ENCODE measurements at places on chromosomes 3 and 15.

- no peaks in the 10 kb centered on the region for H3K36me3 ChIP-seq
- H3K27ac ChIP-seq: no peak overlapping the region
- no peaks in the 10 kb centered on the region for H3K4me1 ChIP-seq
- no peak for DNase-seq
- H3K4me3 ChIP-seq: no peak overlapping the region
- H3K27me3 ChIP-seq: no peaks in the 10 kb centered on the region
Measured at GRCh38 chr3:185998136-185998535, 60.3 kb upstream of the TRA2B start.

- H3K4me1 ChIP-seq: no peaks in the 10 kb centered on the region
- no peak overlapping the region for H3K27ac ChIP-seq
- H3K27me3 ChIP-seq: no peaks in the 10 kb centered on the region
Measured at GRCh38 chr3:52423173-52423572, 21.7 kb downstream of the SEMA3G start.

DNA sequence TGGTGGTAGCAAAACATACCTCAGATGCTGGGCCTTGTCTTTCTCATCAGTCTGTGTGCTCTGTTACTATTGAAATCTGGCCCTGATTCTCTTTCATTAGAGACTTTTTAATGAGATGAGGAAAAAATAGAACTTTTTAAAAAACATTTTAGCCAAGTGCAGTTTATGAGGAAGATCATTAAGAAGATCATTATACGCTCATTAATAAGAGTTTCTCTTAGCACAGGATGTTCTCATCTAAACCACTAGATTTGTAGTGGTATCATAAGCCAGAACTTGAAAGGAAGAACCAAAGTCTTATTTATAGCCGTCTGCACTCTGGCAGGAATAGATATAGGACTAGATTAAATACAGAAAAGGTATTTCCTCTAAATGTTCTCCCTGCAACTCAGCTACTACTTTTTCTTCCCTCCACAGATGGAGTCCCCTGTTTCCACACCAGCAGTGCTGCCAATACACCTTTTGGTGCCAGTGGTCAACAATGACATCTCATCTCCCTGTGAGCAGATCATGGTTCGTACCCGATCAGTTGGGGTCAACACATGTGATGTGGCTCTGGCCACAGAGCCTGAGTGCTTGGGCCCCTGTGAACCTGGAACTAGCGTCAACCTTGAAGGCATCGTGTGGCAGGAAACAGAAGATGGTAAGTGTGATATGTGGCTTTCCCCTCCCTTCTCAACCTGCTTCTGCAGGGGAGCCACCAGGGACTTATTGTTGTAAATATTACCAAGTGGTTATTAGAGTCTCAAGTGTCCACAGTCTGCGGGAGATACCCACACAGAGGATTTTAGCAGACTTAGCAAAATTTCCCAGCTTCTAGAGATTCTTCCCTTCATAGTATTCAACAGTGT is 152.8 kb downstream of the RBPMS2 start:
- H3K36me3 ChIP-seq: peaks cover 7% of the 10 kb centered on the region
- peaks cover 10% of the 10 kb centered on the region for H3K4me1 ChIP-seq
- H3K27ac ChIP-seq: no peak overlapping the region
- H3K27me3 ChIP-seq: no peaks in the 10 kb centered on the region

GRCh38 chr3:134312072-134312872 is 61.6 kb upstream of the RYK start:
- DNase-seq: no peak
- no peak overlapping the region for H3K27ac ChIP-seq
- no peaks in the 10 kb centered on the region for H3K27me3 ChIP-seq
- no peak overlapping the region for H3K4me3 ChIP-seq
- H3K36me3 ChIP-seq: no peaks in the 10 kb centered on the region
- H3K4me1 ChIP-seq: peaks cover 10% of the 10 kb centered on the region

DNA sequence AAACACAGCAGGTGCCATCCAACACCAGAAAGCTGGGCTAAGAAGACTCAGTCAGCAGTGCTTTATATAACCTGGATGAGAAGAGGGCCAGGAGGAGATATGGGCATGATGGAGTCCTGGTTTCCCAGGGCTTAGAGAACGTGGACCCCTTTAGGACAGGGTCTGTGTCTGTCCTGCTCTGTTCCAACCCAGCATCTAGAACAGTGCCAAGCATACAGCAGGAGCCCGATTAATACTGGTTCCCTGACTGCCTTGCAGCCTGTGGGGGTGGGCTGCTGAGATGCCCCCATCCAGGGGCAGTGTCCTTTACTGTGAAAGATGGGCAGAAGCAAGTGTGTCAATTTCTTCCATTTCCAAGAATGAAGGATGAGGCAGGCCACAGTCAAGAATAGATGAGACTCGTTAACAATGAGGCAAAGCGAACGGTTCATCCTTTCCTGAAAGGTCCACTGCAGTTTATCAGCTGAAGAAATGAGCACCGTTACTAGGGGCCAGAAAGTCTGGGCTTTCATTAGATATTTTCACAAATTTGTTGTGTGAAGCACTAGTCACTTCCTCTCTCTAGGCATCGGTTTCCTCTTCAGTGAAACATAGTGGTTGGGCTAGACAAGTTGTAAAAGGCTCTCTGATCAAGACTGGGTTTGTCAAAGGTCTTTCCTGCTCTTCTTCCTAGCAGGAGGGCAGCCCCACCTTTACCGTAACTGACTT is 72.0 kb upstream of the HERC1 start:
- H3K27me3 ChIP-seq: no peaks in the 10 kb centered on the region
- H3K27ac ChIP-seq: no peak overlapping the region
- H3K4me1 ChIP-seq: peaks cover 33% of the 10 kb centered on the region

GRCh38 chr3:23976555-23976954 is 31.5 kb downstream of the NR1D2 start:
- no peaks in the 10 kb centered on the region for H3K36me3 ChIP-seq
- H3K4me1 ChIP-seq: no peaks in the 10 kb centered on the region
- no peaks in the 10 kb centered on the region for H3K27me3 ChIP-seq
- H3K27ac ChIP-seq: no peak overlapping the region
- H3K4me3 ChIP-seq: no peak overlapping the region
- DNase-seq: no peak

GRCh38 chr3:119628816-119629445 is 31.2 kb downstream of the PLA1A start:
- no peak overlapping the region for H3K4me3 ChIP-seq
- no peak for DNase-seq
- no peaks in the 10 kb centered on the region for H3K36me3 ChIP-seq
- peaks cover 15% of the 10 kb centered on the region for H3K4me1 ChIP-seq
- H3K27me3 ChIP-seq: no peaks in the 10 kb centered on the region

DNA sequence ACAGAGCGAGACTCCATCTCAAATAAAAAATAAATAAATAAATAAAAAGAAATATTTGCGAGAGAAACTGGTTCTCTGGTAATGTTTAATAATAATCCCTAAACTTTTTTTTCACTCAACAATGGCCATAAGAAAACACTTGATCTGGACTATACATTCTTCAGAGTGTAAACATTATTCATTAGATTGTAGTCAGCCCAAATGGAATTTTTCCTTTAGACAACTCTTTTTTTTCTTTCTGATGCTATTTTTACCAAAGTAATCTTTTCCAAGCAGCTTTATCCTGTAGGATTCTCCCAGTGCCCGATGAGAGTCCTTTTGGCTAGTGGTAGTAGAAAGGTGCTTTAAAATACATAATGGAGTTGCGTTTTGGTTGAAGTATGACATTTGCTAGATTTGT is 90.4 kb downstream of the NEDD4 start:
- H3K4me1 ChIP-seq: peaks cover 7% of the 10 kb centered on the region
- no peak overlapping the region for H3K27ac ChIP-seq
- H3K27me3 ChIP-seq: no peaks in the 10 kb centered on the region

GRCh38 chr15:39896846-39897245 is 23.2 kb downstream of the GPR176 start:
- no peaks in the 10 kb centered on the region for H3K27me3 ChIP-seq
- H3K4me1 ChIP-seq: no peaks in the 10 kb centered on the region
- H3K4me3 ChIP-seq: no peak overlapping the region
